ENCODE measurements at places on chromosomes 4 and X.

DNA sequence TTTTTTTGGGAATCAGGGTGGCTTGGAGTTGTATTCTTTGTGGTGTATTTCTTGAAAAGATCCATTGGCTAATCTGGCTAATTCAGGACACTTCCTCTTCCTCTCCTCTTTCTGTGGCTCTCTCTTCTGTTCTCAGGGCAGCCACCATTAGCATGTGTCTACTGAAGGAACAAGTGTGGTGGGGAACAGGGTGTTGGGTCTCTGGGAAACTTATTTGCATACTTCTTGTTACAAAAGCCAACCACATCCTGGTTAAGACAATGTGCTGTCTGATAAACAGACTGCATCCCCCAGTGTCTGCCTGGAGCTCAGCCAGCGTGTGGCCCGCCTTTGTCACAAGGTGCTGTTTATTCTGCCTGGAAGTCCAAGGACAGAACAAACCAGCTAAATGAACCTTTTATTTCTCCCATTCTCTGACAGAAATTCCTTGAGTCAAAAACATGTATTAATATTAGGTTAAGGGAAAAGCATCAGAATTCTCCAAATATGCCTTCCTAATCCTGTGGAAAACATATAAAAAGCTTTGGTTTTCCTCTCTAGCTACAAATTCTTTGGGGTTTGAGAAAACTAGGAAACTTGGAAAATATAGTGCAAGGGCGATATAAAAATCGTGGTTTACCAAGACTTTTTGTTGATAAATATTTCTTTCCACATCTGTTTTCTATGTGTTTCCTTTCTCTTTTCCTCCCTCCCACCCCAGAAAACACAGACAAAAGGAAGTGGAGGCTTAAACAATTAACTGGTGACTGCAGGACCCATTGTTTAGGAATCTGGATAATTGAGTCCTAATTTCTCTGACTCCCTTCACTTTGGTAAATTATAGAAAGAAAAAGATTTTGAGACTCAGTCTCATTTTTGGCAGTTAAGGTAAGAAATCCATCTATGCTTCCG, 203.6 kb downstream of the SPRY1 start:
- no peak for DNase-seq

DNA sequence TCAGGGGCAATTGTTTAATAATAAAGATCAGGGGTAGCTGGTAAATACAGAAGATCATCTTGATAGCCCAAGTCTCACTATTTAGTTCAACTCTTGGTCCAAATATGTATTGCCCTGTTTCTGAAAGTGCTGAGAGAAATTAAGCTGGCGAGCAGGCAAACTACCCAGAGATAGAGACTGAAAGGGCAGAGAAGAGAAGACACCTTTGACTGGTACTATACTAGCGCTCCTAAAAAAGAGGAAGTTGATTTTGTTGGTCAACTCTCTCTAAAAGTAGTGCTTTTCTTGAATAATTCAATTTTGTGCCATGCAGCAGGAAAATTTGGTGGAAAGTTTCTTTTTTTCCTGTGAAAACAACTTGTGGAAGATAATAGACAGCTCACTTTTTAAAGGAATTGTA, 64.0 kb downstream of the IGSF1 start:
- DNase-seq = no peak

DNA sequence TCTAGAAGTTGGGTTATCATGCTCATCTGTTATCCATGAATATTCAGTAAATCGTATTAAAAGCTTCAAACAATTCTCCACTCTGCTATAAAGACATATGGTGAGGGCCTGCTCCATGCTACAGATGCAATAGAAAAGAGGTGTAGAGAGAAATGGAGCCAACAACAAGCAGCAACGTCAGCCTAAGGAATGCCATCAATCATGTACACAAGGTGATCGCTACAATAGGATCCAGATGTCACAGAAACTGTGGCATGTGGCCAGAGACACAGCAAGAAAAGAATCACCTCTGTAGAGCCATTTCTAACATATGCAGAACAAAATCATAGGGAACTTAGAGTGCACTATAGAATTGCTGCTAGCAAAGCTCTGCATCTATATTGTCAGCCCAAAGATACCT, 1188.1 kb downstream of the PCDH7 start:
- DNase-seq = peak; percentile 30

- no peak for DNase-seq
Measured at GRCh38 chr4:148951346-148951745, 509.1 kb upstream of the NR3C2 start.

- no peak for DNase-seq
Measured at GRCh38 chrX:47180346-47180745, 13.3 kb upstream of the UBA1 start.
